ENCODE measurements at places on chromosomes 11 and 22. TPM values are rescaled to one million over a fixed set of nuclear protein-coding genes. Genes with fewer than 3 reads are reported as not detected.

SLC22A6 gene
- total RNA-seq: not detected

VPREB1 gene
- not detected for total RNA-seq

GRCh38 chr11:66056501-66056900 lies 4.3 kb downstream of the SF3B2 start:
- DNase-seq: no peak

DNA sequence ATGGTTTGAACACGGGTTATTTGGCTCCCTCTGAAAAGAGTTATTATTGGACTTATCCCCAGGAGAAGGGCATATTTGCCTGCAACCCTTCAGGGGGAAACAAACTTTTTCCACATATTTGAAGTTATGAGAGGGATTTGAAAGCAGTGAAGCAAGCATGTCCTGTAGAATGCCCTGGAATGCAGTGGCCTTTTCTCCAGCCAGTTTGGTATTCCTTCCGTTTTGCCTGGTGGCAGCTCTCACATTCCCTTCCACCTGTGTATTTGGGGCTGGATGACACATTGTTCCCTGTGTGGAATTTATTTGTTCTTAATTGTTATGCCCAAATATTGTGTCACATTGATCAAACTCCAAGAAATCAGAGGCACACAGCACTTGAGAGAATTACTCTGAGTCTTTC lies 59.0 kb downstream of the OSBP2 start:
- no peak for DNase-seq

DNA sequence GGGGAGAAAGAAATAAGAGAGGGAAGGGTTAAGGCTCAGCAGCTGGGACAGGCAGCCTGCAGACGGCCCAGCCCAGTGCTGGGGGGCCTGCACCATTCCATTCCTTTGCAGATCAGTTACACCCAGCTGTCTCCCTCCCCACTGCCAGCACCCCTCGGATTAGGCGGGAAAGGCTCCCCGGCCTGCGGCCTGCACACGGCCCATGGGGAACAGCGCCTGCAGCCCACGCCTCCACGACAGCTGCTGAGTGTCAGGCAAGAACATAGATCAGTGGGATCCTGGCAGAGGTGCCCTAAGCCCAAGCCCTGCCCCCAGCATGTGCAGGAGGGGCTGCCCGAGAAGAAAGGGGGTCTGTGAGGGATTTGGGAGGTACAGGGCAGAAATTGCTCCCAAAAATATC lies 65.8 kb upstream of the MYOD1 start:
- no peak for DNase-seq

Data from skin of body (tissue), 3 donors.